ENCODE measurements at places on chromosomes 3 and 15. TPM values are rescaled to one million over a fixed set of nuclear protein-coding genes. Genes with fewer than 3 reads are reported as not detected.

DNA sequence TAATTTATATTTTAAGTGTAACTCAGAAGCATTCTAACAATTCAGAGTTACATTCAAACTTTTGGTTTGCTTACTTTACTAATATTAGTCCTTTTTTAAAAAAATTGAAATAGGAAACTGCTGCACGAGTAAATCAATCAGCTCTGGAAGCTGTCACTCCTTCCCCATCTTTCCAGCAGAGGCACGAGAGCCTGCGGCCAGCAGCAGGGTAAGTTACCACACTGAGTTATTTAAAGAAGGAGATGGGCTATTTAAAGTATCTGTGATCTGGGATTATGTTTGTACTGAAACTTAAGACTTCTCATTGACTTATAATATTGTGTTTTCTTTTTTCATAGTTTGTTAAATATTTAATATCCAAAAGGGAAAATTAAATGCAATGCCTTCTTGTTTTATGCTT is 29.3 kb downstream of the APPL1 start:
- DNase-seq = no peak

DNA sequence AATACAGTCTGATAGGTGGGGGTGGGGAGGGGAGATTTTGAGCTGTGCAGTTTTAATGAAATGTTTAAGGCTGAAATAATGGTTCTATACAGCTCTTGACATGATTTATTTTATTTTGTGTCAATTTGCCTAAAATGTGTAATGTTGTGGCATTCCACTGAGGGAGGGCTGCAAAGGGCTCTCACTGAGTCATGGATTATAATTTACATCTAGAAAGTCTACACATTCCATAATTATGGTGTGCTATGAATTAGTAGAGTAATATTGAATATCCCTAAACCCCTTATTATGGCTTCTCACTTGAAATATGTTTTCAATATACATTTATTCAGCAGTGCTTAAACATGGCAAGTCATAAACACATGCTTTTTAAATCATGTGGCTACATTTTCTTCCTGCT is 103.9 kb downstream of the RARB start:
- DNase-seq = no peak

GRCh38 chr3:41234823-41235721 is 35.8 kb downstream of the CTNNB1 start:
- DNase-seq = no peak

RUBCN gene
- total RNA-seq = 18.8 TPM

DNA sequence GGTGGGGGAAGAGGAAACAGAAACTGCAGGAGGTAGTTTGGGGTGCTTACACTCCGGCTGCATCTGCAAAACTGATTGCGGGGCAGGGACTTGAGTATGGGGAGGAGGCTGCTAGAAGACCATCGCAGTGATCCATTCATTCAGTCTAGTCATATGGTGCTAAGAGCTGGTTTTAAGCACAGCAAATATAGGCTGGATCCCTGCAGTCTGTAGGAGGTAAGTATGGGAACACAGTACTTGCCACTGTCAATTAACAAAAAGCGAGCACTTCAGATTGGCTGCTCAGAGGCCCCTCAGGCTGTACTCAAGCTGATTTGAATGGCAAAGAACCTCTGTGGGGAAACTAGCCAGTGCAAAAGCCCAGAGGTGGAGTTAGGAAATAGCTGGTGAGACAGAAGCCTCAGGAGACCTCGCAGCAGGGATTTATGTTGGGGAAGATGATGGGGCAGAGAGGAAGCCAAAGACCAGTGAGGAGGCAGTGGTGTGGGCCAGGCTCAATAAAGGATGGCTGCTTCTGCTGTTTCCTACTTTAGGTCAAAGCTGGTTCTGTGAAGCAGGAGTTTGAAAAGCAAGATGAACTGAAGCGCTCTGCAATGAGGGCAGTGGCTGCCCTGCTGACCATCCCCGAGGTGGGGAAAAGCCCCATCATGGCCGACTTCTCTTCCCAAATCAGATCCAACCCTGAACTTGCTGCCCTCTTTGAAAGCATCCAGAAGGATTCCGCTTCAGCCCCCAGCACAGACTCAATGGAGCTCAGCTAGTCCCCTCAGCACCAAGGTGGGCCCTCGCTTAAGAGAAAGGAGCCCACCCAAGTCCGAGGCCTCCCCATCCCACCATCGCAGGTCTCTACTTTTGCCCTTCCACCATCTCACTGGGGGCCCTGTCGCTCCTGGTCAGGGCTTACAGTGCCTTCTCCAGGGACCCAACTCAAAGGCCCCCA is 7.9 kb downstream of the RPL32 start:
- DNase-seq = no peak

GRCh38 chr15:78055919-78056713 is 21.4 kb downstream of the TBC1D2B start:
- DNase-seq = peak; percentile 80

DNA sequence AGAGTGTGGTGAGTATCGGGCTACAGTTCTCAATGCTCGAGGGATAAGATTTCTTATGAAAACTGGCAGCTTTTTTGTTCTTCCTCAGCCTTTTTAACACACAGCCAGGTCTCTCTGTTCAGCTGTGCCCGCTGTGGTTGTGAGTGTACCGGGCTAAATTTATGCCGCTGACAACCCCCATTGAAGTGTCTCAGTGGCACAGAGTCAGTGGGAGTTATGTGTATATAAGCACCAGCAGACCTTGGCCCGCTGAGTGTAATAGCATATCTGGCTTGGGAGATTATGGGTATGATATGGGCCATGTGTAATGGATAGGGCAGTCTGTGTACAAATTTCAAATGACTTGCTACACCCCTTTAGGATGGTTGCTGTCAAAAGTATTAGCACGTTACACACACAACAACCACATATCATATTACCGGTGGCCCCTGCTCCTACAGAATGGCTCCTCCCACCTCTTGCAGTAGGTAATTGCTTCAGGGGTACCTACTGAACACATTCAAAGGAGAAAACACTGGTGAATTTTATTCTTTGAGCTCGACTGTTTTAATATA is 26.9 kb upstream of the NR2F2 start:
- no peak for DNase-seq

DNA sequence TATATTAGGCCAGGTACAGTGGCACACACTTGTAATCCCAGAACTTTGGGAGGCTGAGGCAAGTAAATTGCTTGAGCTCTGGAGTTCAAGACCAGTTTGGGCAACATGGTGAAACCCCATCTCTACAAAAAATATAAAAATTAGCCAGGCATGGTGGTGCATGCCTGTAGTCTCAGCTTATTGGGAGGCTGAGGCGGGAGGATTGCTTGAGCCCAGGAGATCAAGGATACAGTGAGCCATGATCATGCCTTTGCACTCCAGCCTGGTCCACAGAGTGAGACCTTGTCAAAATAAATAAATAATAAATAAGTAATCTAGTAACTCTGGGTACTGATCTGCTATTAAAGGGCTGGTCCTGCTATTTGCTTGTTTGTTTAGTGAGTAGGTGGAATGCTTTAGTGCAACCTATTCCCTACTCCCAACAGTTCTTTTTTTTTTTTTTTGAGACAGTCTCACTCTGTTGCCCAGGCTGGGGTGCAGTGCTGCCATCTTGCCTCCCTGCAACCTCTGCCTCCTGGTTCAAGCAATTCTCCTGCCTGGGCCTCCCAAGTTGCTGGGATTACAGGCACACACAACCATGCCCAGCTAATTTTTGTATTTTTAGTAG is 9.1 kb upstream of the INO80 start:
- no peak for DNase-seq

CA12 gene
- 213 TPM for total RNA-seq

- DNase-seq = peak; percentile 2
Observed at GRCh38 chr3:18988614-18989229, 159.6 kb upstream of the KCNH8 start.

DNA sequence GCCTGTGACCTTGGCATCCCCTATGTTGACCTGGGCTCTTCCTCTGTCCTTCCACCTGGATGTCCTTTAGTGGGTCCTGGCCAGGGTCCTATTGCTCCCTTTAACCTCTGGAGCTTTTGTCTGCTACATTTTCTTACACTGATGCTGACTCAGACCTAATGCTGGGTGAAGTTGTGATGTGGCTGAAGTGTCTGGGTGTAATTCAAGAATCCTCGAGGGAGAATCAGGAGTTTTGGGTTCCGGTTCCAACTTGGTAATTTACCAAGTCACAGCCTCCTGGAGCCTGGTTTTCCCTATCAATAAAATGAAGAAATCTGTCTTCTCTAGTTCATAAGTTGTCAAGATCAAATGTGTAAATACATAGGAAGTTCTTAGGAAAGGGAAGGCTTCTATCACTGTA is 25.6 kb downstream of the CEP19 start:
- DNase-seq = no peak

FBXW12 gene
- not detected for total RNA-seq

- no peak for DNase-seq
Observed at GRCh38 chr3:114878114-114878839, 268.8 kb downstream of the ZBTB20 start.

CHL1 gene
- total RNA-seq = 9.1 TPM

- DNase-seq = no peak
Observed at GRCh38 chr3:79354179-79354688, 413.6 kb downstream of the ROBO1 start.

LMAN1L gene
- 0.60 TPM for total RNA-seq

GRCh38 chr3:98325055-98325454 is 28.6 kb upstream of the OR5K4 start:
- no peak for DNase-seq

DNA sequence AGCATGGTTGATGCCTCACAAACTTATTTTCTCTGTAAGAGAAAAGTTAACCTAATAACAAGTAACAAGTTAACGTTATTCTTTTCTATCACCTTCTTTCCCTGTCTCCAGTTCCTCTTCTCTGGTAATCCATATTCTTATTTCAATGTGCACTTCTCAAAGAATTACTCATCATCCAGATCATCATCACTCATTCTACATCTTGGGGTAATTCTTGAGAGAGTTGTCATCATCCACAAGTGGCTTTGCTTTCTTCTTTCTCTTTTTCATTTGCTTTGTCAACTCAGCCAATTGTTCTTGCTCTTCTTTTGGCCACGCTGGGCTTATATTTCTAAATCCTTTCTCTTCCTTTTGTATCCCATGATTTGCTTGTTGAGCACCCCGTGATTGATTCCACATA is 20.8 kb upstream of the RNF111 start:
- no peak for DNase-seq

MAP6D1 gene
- 1.2 TPM for total RNA-seq

NGRN gene
- 111 TPM for total RNA-seq

PIF1 gene
- total RNA-seq = 2.6 TPM

AADAC gene
- not detected for total RNA-seq

DNA sequence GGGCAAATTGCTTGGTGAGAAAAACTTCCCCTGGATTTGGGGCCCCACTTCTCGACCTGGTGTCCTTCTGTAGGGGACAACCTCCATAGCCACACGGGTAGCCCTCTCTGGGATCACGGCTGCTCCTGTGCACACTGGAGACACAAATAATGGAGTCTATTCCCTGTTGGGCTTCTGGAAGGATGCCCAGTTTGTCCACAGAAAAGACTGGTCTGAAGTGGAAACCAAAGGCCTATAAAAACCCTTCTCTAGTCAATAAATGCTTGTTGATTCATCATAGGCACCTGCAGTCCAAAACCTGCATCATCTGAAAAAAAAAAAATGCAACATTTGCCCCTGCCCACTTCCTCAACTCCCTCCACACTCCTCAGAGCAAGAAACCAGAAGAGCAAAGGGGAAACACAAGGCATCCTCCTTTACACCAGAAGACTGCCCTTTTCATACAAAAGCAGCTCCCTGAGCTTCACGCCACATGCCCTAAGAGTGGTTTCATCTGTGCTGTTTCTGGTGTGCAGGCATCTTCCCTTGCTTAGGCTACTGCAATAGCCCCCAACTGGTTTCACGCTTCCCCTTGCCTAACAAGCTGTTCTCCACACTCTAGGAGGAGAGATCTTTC is 36.3 kb downstream of the SRGAP3 start:
- no peak for DNase-seq

GRCh38 chr3:184583578-184584451 is 22.2 kb downstream of the EPHB3 start:
- peak; percentile 55 for DNase-seq

DAZL gene
- not detected for total RNA-seq

DNA sequence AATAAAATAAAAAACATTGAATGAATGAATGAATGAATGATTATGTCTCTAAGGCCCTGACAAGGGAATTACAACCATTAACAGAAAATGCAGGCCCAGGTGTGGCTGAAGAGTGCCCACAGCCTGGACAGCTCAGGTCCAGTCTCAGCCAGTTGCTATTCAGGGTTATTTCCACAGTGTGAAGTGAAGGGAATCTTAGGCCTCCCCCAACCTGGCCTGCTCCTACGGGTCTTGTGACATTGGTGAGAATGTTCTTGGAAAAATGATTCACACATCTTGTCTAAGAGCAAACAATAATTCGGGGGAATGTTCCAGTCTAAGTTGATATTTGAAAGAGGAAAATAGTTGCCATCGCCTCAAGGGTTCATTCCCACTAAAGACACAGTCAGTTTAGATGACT is 37.0 kb downstream of the MINDY4B start:
- DNase-seq = no peak
